Activated gamma-delta T cell treated with anti-CD3 and anti-CD28 coated beads, Interleukin-2, amount 50 U/mL, for 16 hours (primary cell): ENCODE measurements at places on chromosomes 3 and 15.

- no peak for DNase-seq
These were observed 8.2 kb downstream of the SLC6A6 start for GRCh38 chr3:14410503-14411165.

DNA sequence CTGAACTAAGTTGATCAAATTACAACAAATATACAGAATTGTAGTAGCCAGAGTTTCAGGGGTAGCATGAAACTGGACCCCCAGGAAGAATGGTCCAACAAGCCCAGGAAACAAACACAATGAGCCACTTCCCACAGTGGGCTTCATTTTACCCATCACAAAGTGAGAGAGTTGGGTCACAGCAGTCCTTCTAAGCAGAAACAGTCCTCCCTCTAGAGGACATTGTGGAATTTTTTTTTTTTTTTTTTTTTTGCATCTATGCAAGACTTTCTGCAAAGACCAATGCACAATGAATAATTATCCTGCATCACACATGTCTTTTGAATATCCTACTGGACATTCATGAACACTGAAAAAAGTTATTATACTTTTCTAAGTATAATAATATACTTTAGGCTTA, 73.8 kb upstream of the ATP13A5 start:
- DNase-seq: no peak

DNA sequence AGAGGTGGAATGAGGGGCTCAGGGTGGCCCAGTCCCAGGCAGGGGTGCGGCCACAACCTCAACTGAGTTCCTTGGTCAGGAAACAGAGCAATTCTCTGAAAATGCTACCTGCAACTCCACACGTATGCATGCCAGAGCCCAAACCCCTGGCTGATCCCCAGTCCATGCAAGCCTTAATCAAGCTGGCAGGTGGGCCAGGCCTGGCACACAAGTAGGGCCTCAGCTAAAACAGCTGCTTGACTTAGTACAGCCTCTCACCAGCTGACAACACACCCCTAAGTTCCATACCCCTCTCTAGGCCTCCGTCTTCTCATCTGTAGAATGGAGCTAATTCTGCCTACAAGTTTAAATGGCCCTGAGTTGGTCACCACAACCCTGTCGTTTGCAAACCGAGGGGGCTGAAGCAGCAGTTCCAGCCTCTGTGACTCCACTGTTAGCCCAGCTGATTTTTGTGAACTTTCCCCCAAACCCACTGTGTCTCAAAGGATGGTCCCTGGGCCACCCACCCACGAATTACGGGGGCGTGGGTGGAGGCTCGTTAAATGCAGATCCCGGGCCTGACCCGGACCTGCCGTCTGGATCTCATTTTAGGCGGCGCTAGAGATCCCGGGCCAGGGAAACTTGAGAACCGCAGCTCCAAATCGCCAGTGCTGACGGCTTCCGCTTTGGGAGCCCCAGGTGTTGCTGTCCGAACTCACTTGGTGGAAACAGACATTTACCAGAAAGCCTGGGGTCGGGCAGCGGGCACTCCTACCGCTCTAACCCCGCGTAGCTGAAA, 927 bp downstream of the CHDH start:
- DNase-seq: no peak

- no peak for DNase-seq
These were observed 938.4 kb upstream of the SEMA6D start for GRCh38 chr15:46778876-46779275.

- no peak for DNase-seq
These were observed 78.6 kb downstream of the FNDC3B start for GRCh38 chr3:172118019-172118418.

- no peak for DNase-seq
These were observed 97.1 kb downstream of the LRRC28 start for GRCh38 chr15:99348412-99348811.

- DNase-seq: no peak
These were observed 9.2 kb downstream of the FNDC3B start for GRCh38 chr3:172048599-172048998.

- DNase-seq: no peak
These were observed 151.8 kb upstream of the HES1 start for GRCh38 chr3:193983846-193984818.

- DNase-seq: no peak
These were observed 40.9 kb upstream of the MRPL3 start for GRCh38 chr3:131543714-131544113.
